Aorta (tissue), 5 donors: ENCODE measurements at places on chromosomes 5 and 9. TPM values are rescaled to one million over a fixed set of nuclear protein-coding genes. Genes with fewer than 3 reads are reported as not detected.

The CDH9 gene
- total RNA-seq: not detected

The DPM2 gene
- 20.0 TPM for total RNA-seq

The PIK3R1 gene
- 132 TPM for total RNA-seq

The EPB41L4B gene
- total RNA-seq: 0.63 TPM

The PCDHA7 gene
- total RNA-seq: 0.32 TPM

The ZDHHC11 gene
- 9.4 TPM for total RNA-seq

The SLIT3 gene
- 108 TPM for total RNA-seq

The RGP1 gene
- total RNA-seq: 32.4 TPM

The LIFR gene
- 69.6 TPM for total RNA-seq

The XPA gene
- total RNA-seq: 15.3 TPM

The CBY3 gene
- total RNA-seq: not detected

The UBE2QL1 gene
- 3.3 TPM for total RNA-seq

The PLCXD3 gene
- total RNA-seq: 14.5 TPM

The MXD3 gene
- 9.1 TPM for total RNA-seq

The WWC1 gene
- total RNA-seq: 0.36 TPM

The FSTL4 gene
- total RNA-seq: not detected

The LCN15 gene
- total RNA-seq: not detected

The PCDHB11 gene
- 15.3 TPM for total RNA-seq

The C5 gene
- total RNA-seq: 11.4 TPM

The TLE4 gene
- 38.3 TPM for total RNA-seq

The SECISBP2 gene
- 47.2 TPM for total RNA-seq

The ACTBL2 gene
- not detected for total RNA-seq

The TERT gene
- total RNA-seq: not detected
